Tibial nerve (tissue), 4 donors: ENCODE measurements at places on chromosomes 2 and 18. TPM values are rescaled to one million over a fixed set of nuclear protein-coding genes. Genes with fewer than 3 reads are reported as not detected.
A peak's percentile ranks its signal among the peaks of the same experiment; 100 is the strongest.

DNA sequence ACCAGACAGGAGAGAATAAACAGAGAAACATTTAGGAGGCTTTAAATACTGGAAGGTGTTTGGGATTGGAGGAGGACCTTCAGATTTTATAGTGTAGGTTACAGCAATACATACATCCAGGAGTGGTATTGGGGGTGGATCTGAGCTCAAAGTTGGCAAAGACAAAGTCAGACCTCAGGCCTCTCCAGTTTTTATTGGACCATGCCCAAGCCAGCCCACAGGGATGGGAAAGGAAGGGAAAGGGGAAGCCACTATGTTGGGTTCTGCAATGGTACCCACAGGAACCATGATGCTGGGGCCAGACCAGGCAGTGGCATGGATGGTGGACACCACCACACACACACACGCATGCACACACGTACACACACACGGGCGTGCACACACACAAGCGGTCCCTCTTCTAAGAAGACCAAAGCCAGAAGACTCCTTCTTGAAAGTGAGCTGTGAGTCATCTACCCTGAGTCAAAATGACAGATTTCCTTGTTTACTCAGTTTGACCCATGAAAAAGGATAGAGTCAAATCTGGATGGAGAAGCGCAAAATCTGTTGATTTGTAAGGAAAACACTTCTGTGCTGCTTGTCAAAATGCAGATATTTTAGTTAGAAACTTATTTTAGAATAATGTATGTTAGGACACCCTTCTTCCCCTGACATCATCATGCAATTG is 87.9 kb downstream of the TRABD2A start:
- DNase-seq, result no peak

- DNase-seq, result no peak
These were observed 1.1 kb upstream of the HIBCH start for GRCh38 chr2:190320696-190321095.

IL1R2 gene
- total RNA-seq, result 7.6 TPM

TUBA3E gene
- not detected for total RNA-seq

CDCA7 gene
- 1.3 TPM for total RNA-seq

- peak; percentile 88 for DNase-seq
These were observed 117.3 kb upstream of the ZFP36L2 start for GRCh38 chr2:43343573-43344304.

- DNase-seq, result no peak
These were observed 11.0 kb downstream of the TTN start for GRCh38 chr2:178796079-178796677.

DNA sequence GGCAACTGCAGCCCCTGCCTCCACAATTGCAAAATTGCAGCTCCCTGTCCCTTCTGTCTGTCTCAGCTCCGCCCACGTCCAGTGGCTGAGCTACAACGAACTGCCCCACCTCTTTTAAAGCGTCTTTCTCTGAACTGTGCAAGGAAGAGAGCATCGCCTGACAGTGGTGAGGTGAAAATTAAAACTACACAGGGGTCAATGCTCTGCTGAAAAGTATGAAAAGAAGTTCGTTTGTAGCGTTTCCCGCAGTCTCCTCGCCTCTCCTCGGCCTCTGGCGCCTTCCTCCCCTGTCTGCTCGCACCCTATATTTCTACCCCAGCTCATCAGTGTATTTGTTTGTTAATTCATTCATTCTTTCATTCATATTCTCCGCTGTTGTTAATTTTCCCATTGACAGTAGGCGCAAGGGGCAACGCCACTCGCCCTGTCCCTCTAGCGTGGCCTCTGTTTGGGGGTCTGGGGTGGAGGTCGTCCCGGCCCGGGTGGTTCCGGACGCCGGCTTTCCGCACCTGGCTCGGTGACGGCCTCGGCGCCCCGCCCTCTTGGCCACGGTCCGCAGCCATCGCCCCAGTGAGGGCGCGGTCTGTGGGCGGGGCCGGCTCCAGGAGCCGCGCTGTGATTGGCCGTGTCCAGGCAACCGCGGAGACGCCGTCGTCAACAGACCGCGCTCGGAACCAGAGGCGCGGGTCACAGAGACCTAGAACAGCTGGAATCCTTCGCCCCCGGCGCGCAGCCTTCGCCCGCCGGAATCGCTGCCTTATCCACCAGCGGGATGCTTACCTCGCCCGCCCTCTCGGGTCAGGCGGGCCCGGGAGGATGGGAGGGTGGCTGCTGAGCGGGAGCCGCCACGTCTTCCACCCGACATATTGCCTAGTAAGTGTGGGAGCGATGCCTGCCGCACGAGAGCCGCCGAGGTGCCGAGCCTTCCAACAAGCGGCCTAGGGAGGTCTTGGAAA is at the start of gene VWA3B:
Gene VWA3B (plus strand): TSS at position 677 of the 956 bp plus-strand sequence. CDS start 5,926 bp downstream, outside the sequence.
- DNase-seq, result no peak

DNA sequence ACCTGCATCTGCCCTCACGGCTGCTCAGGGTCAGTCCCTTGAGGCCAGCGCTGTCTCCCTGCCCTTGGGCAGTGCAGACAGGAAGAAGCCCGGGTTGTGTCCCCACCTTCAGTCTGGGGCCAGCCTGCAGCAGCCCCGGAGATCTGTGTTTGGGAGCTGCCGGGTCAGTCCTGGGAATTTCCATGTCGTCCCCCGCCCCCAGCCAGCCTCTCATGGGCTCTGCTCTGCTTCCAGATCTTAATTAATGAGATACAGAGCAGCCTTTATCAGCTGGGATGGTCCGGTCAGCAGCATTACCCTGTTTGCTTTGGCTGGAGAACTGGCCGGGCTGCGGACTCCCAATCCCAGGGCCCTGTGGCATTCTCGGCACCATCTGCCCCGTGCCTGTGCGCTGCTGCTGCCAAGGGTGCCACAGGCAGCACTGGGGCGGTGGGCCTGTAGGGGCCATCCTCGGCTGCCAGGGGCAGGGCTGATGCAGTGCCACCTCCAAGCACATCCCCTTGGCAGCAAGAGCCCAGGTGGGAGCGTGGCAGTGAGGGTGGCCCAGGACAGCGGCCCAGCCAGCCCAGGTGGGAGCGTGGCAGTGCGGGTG is 2.4 kb downstream of the BOK start:
- no peak for DNase-seq

DNA sequence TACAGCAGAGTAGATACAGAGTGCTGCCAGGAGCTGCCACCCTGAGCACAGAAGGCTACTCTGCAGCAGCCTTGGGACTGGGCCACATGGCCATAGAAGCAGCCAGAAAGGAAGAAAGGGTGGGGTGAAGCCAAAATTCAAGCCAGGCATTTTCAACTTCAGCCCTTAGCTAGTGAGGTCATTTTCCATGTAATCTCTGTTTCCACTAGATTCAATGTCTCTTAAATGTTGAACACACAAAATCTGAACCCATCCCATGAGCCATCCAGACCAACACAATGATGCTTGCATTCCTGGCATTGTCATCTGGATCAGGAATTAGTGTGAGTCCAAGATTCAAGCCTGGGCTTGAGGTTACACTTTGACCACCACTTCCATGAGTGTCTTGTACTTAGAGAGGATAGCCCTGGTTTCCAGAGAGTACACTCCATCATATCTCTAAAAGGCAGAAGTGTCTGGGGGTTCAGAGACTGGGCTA is 243.6 kb downstream of the OSR1 start:
- no peak for DNase-seq

DNA sequence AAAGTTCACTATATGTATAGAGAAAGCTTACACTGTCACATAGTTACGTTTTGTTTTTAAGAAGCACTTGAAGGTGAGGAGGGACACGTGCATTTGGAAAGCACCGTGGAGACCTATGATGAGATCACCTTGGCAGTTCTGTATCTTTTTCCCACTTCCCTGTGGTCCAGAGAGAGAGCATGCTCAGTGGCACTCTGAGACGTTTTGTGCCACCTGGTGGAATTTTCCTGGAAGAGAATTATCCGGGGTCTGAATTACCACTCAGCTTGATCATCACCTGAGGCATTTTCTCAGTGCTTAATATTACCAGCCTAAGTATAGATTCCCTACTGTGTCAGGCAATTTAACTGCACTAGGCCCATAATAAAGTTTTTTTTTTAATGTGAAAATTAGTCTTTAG is 469.4 kb upstream of the SMIM21 start:
- no peak for DNase-seq
